NAMALWA (cell line): ENCODE measurements at places on chromosomes 16 and 17.

DNA sequence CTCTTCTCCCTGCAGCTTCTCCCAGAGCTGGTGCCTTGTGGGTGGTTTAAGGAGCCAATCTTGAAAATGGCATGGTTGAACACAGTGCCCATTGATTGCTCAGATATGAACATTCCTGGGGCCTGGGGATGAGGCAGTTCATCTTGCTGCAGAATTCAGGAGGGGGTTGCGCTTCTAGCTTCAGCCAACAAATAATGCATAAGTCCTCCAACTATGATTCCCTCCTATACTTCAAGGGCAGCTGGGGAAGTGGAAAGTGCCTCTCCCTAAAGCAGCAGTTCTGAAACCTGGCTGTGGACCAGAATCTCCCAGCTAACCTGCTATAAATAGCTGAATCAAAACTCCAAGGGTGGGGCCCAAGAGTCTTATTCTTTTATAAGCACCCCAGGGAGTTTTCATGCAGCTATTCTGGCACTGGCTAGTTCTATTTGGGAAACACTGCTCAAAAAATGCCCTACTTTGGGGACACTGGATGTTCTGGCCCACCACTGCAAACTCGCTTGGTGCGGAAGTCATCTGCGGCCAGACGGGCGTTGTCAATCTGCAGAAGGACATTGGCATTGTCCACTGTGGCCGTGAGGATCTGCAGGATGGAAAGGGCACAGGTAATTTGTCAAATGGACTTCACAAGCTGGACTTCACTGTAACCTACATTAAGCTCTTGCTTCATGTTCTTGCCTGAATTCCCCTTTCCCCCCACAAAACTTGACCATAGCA lies 130.3 kb downstream of the CCDC144A start:
- no peak for DNase-seq

DNA sequence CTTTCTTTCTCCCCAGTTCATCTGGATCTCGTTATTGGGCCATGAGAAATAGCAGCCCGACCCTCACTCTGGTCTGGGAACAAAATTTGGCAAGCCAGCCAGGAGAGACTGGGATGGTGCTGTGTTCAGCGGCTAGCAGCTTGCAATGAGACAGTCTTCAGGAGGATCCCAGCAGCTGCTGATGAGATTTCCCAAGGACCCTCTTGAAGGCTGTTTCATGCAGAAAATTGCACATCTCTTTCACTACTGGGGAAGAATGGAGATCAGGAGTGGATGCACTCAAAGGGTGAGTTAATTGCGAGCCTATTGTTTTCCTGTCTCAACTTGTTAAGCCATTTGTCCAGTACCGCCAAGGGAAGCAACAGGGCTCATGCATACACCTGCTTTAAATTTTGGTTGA lies 5.5 kb upstream of the COIL start:
- DNase-seq: no peak

GRCh38 chr17:51948128-51948527 lies 210.4 kb downstream of the CA10 start:
- no peak for DNase-seq

DNA sequence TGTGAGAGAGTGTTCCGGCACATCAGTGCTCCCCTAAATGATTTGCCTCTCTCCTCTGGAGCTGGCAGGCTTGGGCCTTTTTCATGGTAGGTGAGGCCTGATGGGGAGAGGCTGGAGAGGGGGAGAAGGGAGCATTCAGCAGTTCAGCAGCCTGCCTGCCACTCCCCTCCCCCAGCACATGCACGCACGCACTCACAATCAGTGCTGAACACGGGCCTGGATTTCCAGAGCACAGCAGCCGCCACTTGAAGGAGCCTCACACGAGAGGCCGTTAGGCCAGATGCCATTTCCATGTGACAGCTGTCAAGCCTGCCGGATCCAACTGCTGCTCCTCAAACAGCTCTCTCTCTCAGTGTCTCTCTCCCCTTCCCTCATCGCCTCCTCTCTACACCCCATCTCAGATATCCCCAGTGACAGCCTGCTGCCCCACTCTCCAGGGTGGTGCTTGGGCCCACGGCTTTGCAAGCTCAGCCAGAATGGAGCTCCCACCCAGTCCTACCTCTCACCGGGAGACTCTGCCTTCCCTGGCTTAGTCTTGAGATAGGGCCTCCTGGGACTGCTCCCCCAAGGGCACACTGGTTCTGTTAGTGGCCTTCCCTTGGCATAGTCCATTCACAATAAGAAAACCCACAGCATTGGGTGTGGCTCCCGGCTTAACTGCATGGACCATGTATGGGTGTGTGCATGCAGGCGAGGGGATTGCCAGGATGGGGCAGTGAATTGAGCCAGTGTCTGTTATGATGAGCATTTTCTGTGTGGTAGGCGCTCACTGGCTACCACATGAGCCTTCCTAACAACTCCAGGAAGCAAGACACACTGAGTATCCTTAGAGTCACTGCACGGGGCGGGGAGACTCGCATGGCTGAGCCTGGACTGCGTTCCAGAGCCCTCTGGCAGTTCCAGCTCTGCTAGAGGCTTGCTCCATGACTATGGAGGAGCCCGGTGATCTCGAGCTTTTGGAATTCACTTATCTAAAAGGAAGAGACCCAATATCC lies 226.2 kb downstream of the CCDC182 start:
- no peak for DNase-seq

GRCh38 chr16:89458967-89459366 lies 31.4 kb downstream of the ANKRD11 start:
- DNase-seq: no peak

GRCh38 chr17:57946798-57947358 lies 8.3 kb downstream of the CUEDC1 start:
- peak; percentile 88 for DNase-seq

DNA sequence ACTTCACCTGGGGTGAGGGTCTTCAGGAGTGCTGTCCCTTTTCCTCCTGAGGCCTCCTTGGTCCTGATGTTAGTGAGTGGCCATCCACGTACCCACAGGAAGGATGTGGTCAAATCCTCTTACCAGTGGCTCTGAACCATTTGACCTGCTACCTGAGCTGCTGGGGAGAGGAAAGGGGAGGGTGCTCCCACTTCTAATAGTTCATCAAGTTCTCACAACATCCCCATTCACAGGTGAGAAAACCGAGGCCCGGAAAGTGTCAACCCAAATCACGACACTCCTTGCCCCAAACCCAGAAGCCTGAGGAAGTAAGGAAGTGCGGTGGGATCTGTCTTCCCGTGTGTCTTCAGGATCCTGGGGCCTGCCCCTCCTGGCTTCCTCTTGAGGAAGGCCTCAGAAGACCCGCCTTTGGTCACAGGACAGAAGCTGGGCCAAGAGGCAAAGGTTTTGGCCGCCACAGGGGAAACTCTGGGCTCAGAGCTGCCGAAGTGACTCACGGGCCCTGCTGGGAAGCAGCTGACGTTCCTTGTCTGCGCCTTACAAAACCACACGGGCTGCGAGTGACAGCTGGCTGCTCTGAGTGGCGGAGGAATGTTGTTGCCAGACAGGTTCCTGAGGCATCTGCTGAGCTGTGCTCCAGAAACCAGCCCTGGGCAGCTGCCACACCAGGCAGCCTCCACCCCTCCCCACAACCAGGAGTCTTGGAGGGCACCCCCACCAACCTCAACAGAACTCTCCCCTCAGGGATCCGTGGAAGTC lies 13.9 kb upstream of the KIFC3 start:
- no peak for DNase-seq

- DNase-seq: no peak
These were observed 16.7 kb downstream of the C16orf54 start for GRCh38 chr16:29729116-29729521.

GRCh38 chr17:60269417-60269816 lies 119.6 kb downstream of the CA4 start:
- no peak for DNase-seq

- DNase-seq: peak; percentile 82
These were observed 840 bp upstream of the CD300LB start for GRCh38 chr17:74532115-74532514.

DNA sequence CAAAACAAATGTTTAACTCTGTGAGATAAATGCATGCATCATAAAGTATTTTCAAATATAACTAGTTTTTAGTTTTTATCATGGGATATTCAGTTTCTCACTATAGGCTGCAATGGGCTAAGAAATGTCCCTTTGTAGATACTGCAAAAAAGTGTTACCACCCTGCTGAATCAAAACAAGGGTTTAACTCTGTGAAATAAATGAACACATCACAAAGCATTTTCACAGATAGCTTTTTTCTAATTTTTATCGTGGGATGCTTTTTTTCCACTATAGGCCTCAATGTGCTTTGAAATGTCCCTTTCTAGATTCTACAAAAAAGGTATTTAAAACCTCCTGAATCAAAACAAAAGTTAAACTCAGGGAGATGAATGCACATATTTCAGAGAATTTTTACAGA lies 541.1 kb downstream of the KCNJ18 start:
- DNase-seq: no peak

- DNase-seq: no peak
These were observed 409 bp downstream of the ACSF2 start for GRCh38 chr17:50426472-50426782.

GRCh38 chr17:35577830-35578196 lies 558 bp downstream of the PEX12 start:
- peak; percentile 25 for DNase-seq

DNA sequence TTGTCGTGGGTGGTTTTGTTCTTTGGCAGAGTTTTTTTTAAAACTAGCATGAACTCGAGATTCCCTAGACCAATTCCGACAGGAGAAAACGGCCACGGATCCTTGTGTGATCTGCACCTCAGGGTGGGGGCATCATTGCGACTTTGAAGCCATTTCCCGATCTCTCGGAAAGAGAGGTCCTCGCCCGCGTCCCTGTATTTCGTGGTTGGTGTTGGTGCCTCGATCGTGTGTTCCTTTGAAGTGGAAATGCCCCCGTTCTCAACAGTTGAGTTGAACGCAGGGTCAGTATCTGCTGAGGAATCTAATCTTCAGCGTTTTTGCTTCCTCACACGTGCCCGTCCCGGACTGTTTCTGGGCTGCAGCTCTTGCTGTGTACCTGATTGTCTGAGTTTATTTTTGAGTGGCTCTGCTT lies 1.1 kb downstream of the CRAMP1 start:
- DNase-seq: peak; percentile 59

GRCh38 chr17:8468980-8469379 lies 33.3 kb downstream of the NDEL1 start:
- DNase-seq: no peak

DNA sequence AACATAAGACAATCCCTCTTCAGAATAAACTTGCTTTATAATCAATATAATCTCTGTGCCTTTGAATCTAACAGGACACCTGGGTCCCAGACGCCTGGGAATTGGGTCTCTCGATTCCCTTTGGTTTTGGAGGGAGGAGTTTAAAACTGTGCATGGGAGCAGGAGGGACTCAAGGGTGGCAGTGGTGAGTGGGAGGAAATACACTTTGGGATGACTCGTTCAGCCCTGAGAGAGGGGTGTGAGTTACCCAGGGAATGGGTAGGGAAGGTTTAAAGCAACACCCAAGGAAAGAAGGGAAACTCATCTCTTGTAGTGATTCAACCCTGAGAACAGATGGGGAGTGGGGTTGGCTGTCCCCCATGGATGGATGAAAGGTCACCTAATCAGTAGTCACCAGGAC lies 1.6 kb downstream of the RANGRF start:
- DNase-seq: no peak

- DNase-seq: peak; percentile 88
These were observed 4.2 kb downstream of the TRADD start for GRCh38 chr16:67155295-67156142.
